ENCODE measurements at places on chromosomes 11 and 22.

DNA sequence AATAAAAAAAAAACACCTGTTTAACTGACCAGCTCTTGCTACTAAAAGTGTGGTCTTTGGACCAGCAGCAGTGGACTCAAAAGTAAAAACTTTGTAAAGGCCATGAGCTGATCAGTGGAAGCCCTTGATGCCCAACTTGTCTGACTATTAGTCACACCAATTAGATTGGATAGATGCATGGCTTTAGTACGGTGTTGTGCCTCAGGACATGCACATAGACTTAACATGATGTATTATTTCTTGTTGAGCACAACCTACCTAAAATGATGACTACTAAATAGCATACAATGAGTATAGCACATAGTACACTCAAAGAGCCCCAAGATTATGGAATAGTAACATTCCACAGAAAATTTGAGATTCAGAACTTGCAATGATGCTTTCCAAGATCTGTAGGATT is 95.1 kb upstream of the FIBIN start:
- no peak for DNase-seq

DNA sequence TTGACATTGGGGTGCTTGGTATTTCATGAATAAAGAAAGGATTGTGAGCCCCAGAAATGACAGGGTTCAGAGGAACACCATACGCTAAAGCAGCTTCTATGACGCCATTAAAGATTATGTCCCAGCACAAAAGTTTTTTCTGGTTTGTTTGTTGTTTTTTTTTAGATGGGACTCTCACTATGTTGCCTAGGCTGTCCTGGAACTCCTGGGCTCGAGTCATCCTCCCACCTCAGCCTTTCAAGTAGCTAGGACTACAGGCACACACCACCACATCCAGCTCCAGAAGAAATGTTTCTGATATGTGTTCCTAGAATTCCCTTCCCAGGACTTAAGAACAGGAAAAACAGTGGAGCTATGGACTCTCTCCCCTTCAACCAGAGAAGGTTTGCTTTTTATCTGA is 2.6 kb upstream of the RHOG start:
- DNase-seq: no peak

DNA sequence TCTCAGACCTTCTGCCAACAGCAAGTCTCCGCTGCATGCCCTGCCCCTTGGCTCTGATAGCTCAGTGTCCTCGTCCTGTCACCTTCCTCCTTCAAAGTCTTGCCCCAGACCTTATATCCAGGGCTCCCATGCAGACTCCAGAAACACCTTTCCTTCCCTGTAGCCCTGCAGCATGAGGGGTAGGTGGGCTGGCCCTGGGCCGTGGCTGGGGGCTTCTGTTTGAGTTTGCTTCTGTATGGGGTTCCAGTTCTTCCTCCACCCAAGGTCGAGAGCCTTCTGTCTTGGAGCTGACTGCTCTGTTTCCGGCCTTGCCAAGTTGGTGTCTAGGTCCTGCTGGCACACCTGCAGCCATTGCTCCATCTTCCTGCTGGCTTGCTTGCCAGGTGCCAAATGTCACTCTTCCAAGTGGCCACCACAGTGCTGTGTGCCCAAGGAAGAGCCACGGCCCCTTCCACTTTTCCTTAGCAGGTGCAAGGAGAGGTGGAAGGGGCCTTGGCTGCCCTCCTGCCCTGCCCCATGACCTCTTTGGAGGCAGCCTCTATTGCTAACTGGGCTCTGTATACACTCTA is 74.8 kb upstream of the NECTIN1 start:
- DNase-seq: no peak

DNA sequence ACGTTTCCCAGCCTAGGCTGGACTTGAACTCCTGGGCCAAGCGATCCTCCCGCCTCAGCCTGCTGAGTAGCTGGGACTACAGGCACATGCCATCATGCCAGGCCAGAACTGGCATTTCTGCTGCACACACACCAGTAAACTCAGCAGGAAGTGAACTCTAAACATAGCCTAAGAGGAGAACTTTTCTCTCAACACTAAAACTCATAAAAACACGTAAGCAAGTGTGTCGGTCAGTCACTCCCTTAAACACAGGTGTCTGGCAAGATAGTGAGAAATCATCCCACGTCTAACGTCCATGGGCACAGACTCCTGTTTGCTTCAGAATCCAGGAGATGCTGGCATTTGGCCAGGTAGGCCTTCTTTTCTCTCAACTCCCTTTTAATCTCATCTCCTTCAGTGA is 104.8 kb downstream of the RPL27A start:
- DNase-seq: no peak

GRCh38 chr11:102546923-102547471 is 16.4 kb upstream of the MMP7 start:
- DNase-seq: no peak

GRCh38 chr22:31230155-31230870 is 18.2 kb downstream of the LIMK2 start:
- no peak for DNase-seq

DNA sequence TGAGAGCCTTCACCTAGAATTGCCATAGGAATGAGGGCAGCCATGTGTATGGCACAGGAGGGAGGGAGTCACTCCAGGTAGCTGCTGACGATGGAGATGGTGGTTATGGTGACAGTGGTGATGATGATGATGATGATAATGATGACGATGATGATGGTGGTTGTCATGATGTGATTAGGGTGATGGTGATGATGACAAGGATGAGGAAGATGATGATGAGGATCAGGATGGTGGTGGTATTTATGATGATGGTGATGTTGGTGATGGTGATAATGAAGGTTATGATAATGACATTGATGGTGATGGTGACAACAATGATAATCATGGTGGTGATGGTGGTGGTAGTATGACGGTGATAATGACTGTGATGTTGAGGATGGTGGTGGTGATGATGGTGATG is 1130.5 kb downstream of the BRD1 start:
- no peak for DNase-seq

DNA sequence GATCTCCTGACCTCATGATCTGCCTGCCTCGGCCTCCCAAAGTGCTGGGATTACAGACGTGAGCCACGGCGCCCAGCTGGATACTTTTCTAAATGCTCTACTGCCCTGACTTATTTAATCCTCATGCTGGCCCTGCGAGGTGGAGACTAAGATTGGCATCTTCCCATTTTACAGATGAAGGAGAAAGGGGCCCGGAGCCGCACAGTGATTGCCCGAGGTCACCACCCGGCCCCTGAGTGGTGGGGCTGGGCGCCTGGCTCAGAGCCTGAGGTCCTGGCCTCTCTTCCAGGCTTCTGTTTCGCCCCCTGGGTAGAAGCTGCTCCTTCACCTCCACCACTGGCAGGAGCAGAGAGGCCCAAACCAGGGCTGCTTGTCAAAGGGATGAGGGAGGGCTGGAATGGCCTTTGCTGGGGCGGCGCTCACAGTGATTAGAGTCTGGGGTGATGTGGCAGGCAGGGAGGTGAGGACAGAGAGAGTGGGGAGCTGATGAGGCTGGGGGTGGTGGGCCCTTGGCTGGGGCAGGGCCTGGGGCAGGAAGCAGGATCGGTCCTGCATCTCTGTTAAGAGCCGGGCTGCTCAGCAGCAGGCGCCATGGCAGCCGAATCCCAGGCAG is 15.4 kb upstream of the MPPED1 start:
- no peak for DNase-seq

GRCh38 chr11:76140912-76141574 is 65.3 kb downstream of the WNT11 start:
- DNase-seq: no peak

DNA sequence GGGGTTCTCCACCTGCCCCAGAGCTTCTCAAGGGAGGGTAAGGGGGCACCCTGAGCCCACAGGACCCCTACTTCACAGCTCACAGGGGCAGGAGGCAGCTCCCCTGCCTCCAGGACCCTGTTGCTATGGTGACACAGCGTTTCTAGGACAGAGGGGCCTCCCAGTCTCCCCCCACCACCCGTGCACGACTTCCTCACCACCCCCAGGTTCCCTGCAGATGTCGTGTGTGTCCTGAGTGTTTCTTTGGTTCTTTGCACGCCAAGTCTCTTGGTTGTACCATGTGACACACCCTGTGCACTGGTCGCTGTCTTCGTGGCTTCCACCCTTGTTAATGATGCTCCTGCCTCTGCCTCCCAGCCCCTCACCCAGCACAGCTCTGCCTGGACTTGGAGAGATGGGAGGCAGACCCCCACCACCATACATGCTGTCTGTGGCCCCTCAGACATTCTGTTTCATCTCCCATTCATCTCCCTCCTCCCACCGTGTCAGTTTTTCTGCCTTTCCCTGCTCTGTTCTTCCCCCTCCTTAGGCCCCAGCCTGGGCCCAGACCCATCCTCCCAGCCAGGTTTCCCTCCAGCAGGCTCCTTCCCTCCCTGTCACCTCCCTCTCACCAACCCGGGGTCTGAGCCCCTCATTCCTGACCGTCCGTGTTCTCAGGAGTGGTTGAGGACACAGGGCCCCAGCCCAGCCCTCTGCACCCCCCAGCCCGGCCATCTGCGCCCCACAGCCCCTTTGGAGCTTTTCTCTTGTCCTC is 24.5 kb upstream of the RAB1B start:
- no peak for DNase-seq

GRCh38 chr22:17264321-17265052 is 45.3 kb upstream of the ADA2 start:
- DNase-seq: no peak

- no peak for DNase-seq
Observed at GRCh38 chr22:50677493-50678217, 5.0 kb downstream of the SHANK3 start.

GRCh38 chr22:33984211-33984610 is 63.9 kb upstream of the LARGE1 start:
- no peak for DNase-seq

DNA sequence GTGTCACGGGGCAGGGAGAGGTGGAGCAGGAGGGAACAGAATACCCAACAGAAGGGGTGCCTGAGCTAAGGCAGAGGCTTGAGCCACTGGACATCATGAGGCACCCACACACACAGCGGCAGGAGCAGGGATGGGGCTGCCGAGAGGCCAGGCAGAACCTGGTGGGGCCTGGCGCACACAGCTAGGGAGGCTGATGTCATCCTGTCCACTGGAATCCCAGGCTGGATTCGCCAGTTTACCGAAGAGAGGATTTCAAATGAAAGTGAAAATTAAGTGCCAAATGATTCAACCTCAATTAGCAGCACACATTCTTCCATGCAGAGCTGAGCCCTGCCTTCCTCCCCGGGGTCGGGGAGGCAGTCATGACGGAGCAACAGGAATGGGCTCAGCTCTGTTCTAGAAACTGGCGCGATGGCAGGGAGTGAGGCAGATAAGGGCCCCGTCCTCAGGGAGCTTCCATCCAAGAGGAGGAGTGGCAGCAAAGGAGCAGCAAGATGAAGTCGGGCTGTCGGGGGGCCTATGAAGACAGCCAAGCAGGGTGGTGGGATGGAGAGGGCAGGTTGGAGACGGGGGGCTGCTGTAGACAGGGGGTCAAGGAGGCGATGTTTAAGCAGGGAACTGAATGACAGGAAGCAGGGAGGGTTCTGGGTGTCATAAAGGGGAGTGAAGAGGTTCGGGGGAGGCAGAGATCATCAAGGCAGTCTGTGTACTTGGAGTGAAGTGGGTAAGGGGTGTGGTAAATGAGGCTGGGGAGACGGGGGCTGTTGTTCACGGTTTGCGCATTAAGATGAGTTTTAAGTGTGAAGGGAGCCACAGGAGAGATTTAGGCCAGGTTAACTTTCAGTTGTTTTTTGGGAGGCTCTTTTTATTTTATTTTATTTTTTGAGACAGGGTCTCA is 6.4 kb downstream of the RAC2 start:
- no peak for DNase-seq

DNA sequence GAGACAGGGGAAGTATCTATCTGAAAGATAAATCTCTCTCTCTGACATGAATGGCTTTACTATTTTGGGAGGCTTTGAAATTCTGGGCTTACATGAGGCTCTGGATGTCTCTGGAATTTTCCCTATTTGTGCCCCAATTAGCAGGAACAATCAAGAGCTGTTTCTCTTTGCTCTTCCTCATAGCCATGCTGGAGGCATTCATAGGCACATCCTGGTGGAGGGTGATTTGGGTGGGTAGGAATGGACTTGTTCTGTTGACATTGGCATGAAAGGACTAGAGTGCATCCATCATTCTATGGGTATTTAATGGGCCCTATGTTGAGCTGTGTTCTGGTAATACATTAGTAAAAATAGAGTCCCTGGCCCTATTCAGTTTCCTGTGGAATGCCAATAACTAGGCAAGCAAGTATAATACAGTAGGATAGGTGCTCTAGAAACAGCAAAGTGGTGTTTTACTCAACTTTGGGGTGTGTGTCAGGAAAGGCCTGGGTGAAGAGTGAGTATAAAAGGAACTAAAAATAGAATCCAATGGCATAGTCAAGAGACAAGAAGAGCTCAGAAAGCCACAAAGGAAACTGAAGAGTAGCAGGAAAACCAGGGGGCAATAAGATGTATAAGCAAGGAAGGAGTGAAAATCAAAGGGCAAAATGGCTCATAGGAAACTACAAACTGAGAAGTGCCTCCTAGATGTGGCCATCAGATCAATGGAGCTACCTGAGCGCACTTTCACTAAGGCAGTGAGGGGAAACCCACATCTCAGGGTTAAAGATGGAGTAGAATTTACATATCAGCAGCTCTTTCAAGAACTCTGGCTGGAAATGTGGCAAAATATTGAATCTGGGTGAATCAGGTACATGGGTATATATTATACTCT is 45.0 kb downstream of the CWC15 start:
- DNase-seq: no peak

GRCh38 chr11:95134491-95134890 is 44.8 kb downstream of the ENDOD1 start:
- DNase-seq: no peak

DNA sequence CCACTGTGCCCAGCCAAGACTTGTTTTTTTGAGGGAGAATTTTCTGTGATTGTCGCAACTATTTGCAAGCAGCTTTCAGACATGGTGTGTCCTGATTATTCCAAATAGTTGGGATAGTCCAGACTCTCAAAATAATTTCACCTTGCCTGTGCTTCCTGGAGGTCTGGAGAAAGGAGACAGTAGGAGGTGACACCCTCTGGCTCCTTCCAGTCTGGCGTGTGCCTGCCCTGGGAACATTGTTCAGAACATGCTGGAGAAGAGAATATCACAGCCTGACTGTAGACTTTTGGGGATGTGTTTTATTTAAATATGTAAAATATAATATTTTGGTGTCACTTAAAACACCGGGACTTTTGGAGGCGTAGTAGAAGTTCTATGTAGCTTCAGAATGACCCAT is 14.9 kb downstream of the ZNRF3 start:
- no peak for DNase-seq

GRCh38 chr11:3121416-3121815 is 43.7 kb downstream of the OSBPL5 start:
- no peak for DNase-seq

DNA sequence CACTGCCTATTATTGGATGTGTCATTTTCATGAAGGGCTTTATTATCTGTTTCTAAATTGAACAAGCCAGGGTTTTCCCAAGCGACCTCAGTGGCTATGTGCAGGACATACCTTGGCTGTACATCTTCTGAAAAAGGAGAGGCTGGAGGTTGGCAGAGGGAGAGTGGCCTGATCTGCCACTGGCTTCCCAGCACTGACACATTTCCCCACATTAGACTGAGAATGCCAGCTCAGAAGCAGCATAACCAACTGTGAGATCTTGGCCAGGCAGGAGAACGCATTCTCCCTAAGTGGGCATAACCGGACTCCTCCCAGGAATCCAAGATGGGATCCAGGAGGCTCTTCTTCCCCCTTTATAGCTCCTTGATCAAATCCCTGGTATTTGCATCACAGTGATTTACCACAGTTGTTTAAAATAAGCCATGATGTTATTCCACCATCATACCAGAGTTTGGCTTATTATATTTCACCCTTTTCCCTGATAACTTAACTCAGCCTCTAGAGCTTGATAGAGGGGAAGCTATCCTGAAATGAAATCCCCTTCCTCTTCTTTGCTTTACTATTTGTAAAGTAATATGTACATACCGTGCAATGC is 33.8 kb downstream of the AMOTL1 start:
- no peak for DNase-seq

GRCh38 chr11:69276165-69276564 is 17.8 kb upstream of the MYEOV start:
- DNase-seq: no peak

Measured in HuH-7.5 (cell line).